Activated CD8-positive, alpha-beta T cell treated with anti-CD3 and anti-CD28 coated beads, Interleukin-2, amount 10 ng/mL, durations not matched to agents 7 days and 5 days (primary cell): ENCODE measurements at places on chromosomes 4 and X.

DNA sequence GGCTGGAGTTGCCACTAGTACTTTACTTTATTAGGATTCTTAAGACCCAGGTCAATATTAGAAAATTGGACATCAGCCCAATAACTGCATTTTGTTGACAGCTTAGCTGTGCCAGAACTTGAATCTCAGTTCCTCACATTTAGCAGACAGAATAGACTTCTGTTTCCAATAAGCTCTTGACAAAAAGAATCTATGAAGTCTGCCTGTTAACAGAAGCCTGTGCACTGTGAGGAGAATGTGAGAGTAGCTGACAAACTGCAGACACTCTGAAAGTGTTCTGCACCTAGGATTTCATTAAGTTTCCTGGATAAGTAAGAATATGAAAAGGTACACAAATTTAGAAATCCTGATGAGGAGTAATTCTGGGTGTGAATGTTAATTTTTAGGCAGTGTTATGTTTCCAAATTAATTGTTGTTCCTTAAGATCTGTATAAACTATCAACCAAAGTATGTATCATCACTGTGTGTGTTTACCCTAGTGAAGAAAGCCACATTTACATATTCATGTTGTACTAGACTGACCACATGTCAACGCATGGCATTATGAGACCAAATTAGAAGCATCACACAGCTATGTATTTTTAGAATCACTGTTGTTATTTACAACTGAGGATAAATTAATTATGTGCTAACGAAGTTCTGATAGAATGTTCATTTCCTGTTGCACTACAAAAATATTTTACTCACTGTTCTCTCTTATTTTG, 756.4 kb upstream of the IGFBP7 start:
- no peak for DNase-seq

GRCh38 chr4:37978248-37978924, 18.2 kb downstream of the PTTG2 start:
- DNase-seq: peak; percentile 34

GRCh38 chr4:173235050-173235449, 66.4 kb downstream of the GALNT7 start:
- no peak for DNase-seq

DNA sequence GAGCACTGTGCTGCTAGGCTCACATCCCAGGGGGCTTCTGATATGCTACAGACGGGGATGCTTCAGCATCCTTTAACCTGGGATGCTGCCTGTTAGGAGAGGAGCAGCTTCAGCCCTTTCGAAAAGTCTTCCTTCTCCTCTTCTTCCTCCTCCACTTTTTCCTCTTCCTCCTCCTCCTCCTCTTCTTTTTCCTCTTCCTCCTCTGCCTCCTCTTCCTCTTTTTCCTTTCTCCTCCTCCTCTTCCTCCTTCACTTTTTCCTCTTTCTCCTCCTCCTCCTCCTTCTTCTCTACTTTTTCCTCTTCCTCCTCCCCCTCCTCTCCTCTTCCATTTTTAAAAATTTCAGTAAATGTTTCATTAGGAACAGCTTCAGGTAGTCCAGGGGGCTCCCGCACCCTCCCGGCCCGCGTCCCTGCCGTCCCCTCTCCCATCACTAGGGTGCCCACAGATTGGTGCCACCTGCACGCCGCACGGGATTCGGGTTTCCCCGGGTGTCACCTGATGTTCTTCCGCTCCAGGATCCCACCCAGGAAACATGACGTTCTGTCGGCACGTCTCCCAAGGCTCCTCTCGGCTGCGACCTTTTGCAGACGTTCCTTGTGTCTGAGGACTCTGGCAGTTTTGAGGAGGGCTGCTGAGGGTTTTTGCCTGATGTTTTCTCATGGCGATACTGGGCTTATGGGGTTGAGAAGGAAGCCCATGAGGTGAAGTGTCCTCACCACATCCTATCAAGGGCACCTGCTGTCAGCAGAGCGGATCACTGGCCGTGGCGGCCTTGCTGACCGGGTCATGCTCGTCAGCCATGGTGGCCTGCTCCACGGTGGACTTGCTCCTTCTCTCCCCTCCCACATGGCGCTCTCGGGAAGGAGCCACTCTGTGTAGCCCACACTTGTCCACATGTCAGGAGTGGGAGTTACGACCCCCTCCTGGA, 83.4 kb upstream of the AFAP1 start:
- DNase-seq: no peak

DNA sequence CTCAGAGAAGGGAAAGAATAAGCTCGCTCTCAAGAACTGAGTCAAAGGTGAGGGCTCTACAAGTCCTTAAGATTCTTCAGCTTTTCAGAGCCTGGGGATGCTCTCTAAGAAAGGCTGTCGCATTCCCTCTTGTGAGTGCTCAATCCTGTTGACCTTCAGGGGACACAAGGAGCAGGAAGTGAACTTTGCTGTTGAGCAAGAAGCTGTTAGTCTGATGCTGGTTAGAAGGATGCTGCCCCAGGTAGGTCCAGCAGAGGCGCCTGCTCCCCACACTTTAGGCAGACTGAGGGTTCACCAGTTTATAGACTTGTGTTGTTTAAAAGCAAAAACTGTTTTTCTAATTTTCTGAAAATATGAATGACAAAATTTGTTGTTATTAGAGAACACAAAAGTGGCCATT, 125.4 kb upstream of the SPOCK3 start:
- DNase-seq: no peak

GRCh38 chr4:11495291-11495690, 66.6 kb upstream of the HS3ST1 start:
- no peak for DNase-seq

DNA sequence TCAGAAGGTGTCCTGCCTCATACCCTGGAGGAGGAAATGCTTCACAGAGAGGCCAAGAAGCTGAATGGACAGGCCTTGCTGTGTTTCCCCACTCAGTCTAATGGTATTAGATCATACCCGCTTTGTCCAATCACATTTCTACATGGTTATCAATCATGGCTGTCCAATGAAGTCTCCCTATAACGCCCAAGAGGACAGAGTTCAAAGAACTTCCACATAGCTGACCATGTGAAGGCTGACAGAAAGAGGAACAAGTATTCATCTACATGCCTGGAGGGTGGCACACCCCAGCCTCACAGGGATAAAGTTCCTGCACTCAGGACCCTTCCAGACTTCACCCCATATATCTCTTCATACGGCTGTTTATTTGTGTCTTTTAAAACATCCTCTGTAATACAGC, 123.4 kb downstream of the MANBA start:
- DNase-seq: no peak

DNA sequence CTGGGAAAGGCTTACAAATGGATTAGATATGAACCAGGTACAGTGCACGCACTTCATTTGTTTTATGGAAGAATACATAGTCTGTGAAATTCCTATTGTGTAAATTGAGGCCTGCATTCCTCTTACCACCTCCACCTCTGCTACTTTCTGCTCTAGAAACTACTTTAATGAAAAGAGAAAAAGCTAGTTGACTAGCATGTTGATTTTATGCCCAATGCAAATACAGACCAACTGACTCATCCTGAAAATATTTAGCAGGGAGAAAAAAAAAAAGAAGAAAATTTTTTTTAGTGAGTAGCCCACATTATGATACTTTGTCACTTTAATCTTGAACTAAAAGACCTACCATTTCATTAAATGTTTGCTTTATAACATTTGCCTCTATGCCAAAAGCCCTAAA, 41.2 kb downstream of the DCLK2 start:
- no peak for DNase-seq

GRCh38 chrX:23504895-23505294, 162.4 kb upstream of the PRDX4 start:
- no peak for DNase-seq

DNA sequence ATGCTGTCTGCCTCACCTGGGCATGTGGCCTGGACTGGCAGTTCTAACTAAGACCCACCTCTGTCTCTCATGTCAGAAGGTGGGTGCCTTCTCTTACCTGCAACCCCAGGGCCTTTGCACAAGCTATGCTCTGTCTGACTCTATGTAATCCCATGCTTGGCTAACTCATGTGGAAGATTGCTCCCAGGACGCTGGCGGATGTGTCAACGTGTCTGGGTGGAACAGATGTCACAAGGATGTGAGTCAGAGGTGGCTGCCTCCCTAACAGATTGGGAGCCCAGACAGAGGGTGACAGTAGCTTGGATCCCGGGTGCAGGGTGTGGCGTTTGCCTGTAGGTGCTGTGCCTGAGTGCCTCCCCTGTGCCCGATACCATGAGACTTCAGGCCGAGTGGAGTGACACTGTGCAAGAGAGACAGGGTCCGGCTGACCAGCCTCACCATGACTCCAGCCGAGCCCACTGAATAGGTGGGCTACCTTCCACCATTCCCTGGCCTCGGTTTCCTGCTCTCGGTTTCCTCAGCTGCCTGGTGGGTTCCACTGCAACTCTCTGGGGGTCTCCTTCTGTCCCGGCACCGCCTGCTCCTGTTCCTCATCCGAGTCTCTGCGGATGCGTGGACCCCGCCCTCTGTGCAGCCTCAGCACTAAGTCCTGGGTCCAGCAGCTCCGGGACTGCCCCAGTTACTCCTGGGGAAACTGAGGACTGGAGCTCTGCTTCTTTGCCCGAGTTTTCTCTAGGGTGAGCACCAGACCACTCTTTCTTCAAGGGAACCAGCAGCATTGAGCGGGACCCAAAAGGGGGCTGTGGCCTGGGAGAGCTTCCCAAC, 11.0 kb downstream of the SH3BP2 start:
- DNase-seq: no peak

GRCh38 chrX:10152086-10152485, 4.7 kb upstream of the CLCN4 start:
- DNase-seq: no peak

GRCh38 chr4:184850018-184850417, 24.2 kb upstream of the ACSL1 start:
- no peak for DNase-seq
